Stimulated activated CD4-positive, alpha-beta T cell treated with anti-CD3 and anti-CD28 coated beads, Interleukin-15, amount 100 ng/mL, for 24 hours (primary cell): ENCODE measurements at places on chromosomes 16 and 17.

- no peak for DNase-seq
These were observed 262.6 kb downstream of the SLC39A11 start for GRCh38 chr17:72829883-72830282.

GRCh38 chr17:50146927-50147665, 3.4 kb downstream of the PPP1R9B start:
- DNase-seq, result no peak

DNA sequence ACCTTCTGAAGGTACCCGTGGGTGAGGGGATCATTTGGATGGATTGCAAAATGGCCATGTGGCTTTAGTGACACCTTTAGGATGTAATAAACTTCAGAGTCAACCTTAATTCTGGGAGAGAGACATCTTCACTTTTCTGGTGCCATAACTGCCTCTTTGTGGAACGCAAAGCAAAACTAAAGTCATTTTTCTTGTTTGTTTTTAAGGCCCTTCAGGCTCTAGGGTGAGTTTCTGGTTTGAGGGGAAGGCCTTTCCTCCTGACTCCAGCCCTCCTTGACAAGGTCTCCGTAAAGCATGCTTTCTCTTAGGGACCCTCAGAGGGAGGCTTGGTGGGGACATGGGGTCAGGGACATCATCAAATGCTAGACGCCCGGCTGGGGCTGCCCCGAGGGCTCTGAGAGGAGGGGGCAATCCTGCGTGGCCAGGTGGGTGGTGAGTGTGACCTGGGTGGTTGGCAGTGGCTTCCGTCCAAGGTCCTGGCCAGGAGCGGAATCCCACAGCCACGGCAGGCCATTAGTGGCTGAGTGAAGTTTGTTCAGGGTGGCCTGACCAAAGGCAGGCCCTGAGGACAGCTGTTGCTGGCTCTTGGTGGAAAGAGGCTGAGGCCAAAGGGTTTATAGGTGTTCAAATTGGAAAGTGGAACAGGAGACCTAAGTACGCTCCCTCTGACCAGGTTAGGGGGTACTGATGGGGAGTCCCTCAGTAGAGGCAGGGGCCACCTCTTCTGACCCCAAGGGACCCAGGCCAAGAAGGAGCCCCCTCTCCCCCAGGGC, 112.2 kb downstream of the METRNL start:
- no peak for DNase-seq

DNA sequence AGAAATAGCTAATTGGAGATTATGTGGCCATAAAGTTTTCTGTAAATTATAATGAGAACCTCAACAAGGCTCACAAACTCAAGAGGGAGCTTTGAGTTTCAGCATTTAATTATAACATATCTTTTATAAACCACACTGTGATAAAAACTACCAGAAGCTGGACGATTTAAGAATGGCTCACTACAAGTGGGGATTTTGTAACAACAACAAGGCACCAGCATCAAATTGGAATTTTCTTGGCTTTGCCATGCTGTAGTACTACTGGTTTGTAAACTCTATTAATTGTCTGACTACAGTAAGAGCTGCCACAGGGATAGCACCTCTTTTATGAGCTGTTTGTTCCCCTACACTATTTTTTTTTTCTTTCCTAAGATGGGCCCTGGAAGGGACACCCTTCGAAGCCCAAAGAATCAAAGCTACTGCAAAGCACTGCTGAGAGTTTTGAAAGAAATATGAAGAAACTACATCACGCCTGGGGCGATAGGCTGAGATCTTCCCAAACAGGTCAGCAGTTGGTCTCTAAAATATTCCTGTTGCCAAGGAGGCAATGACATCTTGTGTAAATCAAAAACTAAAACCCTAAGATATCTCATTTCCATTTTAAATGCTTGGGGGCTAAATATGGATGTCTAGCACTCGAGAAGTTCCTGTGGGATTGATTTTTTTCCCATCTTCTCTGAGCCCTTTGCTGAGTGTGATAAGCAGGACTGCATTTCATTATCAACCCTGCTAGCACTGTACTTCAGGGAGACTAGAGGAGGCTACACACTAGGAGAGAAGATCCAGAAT, 40.9 kb downstream of the SKAP1 start:
- DNase-seq, result no peak

- no peak for DNase-seq
These were observed 51.8 kb upstream of the ENDOV start for GRCh38 chr17:80363120-80363515.

- no peak for DNase-seq
These were observed 71.8 kb downstream of the ABHD15 start for GRCh38 chr17:29495011-29495410.

DNA sequence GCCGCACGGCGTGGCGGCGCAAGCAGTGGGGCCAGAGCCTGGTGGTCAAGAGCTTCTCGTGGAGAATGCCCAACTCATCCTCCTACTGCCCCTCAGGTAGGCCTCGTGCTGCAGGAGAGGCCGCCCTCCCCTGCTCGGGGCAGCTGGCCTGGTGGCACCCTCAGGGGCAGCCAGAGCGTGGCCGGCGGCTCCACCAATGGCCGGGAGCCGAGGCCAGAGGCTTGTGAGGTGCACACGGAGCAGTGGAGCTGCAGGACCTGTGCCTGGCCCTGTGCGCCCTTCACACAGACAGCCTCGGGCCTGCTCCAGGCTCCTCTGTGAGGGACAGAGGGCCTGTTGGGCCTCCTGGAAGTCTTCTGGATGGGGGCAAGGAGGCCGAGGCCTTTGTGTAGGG, 85.5 kb downstream of the NPIPB11 start:
- no peak for DNase-seq

DNA sequence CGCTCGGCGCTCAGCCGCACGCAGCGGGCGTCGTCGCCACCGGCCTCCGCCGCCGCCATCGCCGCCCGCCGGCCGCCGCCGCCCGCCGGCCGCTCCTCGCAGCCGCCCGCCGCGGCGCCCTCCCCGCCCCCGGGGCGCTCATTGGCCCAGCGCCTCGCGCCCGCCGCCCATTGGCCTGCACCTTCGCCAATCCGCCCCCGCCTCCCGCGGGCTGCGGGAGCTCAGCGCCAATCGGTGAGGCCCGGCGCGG, at the start of gene PGP:
PGP (minus strand) TSS at position 122 of the 250 bp plus-strand sequence; CDS start at position 59, 63 bp downstream.
- DNase-seq, result no peak

- no peak for DNase-seq
These were observed 113.8 kb upstream of the CHMP6 start for GRCh38 chr17:80877729-80878303.

DNA sequence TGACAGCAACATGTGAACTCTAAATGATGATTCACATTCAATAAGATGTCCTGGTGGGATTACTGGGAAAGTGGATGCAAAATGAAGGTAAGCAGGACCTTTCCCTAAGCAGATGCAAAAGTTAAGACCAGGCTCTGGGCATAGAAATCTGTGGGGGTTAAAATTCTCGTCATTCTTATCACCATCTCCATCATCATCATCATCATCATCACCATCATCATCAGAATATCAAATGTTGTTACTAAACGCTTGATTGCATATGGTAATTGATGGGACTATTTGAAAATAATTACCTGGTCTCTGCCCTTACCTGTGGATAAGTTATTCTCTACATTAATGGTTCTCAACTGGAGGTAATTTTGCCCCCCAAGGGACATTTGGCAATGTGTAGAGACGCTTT, 41.9 kb upstream of the TMEM132E start:
- DNase-seq, result no peak

- peak; percentile 62 for DNase-seq
These were observed 8.2 kb downstream of the RHBDF2 start for GRCh38 chr17:76492989-76493501.
